ENCODE measurements at places on chromosomes 13 and 19.
A peak's percentile ranks its signal among the peaks of the same experiment; 100 is the strongest.

DNA sequence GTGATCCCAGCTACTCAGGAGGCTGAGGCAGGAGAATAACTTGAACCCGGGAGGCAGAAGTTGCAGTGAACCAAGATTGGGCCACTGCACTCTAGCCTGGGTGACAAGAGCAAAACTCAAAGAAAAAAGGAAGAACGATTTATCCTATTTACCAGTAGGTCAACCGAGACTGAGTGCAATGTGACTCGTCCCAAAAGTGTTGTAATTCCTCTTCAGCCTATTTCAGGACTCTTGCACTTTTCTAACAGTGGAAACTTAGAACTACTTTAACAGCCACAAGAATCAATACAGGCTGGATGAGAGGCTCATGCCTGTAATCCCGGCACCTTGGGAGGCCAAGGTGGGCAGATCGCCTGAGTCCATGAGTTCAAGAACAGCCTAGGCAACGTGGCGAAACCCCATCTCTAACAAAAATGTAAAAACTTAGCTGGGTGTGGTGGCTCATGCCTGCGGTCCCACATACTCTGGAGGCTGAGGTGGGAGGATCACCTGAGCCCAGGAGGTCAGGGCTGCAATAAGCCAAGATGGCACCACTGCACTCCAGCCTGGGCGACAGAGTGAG, 4.3 kb upstream of the NR1H2 start:
- DNase-seq = no peak

DNA sequence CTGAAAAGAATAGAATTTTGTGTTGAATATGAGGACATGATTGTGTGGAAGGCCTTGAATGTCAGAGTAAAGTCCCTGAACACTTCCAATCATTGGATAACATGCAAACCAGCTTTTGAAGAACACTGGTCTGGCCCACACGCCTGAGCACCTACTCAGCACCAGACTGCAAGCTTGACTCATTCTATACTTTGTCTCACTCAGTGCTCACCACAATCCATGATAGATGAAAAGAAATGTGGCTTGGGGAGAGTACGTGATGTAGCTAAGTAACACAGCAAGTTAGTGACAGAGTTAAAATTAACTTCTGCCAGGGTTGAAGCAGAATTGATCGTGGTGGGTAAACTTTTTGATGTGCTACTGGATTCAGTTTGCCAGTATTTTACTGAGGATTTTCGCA, 12.0 kb downstream of the DLEU7 start:
- peak; percentile 2 for DNase-seq

DNA sequence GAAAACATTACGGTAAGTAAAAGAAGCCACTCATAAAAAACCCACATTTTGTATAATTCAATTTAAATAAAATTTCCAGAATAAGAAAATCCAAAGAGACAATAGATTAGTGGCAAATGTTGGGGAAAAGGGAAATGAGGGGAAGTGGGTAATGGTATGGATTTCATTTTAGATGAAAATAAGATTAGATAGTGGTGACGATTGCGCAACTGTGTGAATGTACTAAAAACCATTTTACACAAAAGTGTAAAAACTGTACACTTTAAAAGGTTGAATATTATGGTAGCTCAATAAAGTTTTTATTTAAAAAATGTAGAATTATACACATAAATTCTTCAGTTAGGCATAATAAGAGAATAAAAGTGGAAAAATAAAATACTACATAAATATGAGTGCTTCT, 3.7 kb downstream of the MBD3L1 start:
- no peak for DNase-seq

DNA sequence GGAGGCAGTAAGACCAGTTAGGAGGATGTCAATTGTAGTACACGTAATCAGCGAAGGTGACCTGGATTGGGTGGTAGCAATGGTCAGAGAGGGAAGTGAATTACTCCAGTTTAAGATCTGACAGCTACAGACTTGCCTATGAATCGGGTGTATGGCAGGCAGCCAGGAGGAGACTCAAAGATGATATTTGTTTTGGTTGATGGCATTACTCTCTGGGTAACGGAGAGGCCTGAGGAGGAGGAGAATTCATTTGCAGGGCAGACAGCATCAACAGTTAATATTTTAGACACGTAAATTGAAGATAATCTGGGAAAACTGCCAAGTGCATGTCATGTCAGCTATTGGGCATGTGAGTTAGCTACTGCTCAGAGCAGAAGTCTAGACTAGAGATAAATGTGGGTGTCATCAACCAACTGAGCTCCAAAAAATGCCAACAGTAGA, 109.2 kb downstream of the SGCG start:
- DNase-seq = no peak

DNA sequence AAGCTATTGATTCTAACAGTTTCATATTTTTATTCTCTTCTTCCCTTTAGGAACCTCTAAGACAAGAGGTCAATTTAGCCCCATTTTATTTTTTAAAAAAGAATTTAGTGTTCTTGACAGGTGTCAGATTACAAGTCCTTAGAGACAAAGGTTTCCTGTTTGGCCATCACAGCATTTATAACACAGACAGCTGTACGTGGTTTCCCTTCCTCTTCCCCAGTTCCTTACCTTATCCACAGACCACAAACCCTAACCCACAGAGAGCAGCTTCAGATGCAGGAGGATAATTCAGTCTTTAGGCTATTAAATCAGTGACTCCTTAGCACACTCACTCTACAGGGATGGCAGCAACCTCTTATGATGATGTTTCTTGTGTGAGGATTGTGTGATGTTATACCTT, 1210.1 kb downstream of the DIAPH3 start:
- DNase-seq = no peak

GRCh38 chr13:26727633-26728032, 33.0 kb downstream of the GPR12 start:
- DNase-seq = no peak

DNA sequence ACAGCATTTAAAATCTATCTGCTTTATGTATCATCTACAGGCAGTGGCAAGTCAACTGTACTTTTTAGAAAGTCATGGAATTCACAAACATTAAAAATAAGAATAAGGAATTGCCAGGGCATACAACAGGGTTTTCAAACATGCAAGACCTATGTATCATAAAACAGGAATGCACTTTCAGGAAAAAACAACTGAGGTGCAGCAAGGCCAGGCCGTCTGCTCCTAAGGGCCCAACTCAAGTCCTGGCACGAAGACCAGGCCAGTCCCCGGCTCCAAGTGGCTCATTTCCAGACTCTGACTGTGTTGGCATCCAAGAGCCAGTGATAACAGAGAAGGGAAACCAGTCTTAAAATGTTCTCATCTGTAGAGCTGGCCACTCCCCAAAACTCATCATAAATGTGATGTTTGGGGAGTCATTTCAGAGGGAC, 7.1 kb downstream of the RFX2 start:
- no peak for DNase-seq

- DNase-seq = peak; percentile 99
Observed at GRCh38 chr13:51583875-51584730, at the start of gene WDFY2. Gene WDFY2 (plus strand): TSS chr13:51584462. CDS start chr13:51584688, 226 bp downstream.

- no peak for DNase-seq
Observed at GRCh38 chr13:110382229-110382628, 75.1 kb downstream of the COL4A2 start.

- DNase-seq = no peak
Observed at GRCh38 chr19:2320939-2321338, 7.4 kb downstream of the LSM7 start.

DNA sequence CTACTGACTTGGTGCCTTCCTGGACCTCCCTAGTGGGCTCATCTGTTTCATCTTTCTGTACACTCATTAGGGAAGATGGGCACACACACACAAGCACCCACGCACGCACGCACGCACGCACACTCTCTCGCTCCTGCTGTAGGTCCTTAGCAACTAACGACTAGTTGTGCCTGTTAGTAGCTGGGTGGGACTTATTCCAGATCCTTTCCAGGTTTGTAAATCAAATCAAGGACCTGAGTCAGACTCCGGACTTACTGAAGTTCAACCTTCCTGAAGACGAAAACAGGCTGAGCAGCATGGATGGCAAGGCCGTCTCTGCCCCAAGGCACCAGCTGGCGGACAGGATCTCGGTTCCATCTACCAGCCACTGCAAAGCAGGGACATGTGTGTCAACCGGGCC, 76.2 kb downstream of the SLC15A1 start:
- no peak for DNase-seq

DNA sequence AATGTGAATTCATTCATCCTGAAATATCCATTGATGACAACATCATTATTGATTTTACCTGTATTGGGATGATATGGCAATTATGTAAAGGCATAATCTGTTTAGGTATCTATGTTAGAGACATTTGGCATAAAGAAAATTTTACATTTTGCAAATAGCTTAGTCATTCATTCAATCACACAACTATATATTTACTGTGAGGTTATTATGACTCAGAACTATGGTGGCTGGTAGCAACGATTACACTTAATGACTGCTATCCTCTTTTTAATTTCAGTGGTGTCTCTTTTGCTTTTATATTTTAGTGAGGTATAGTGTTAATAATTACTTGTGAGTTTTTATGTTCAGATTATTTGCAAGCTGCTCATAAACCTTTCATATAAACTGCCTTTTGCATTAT, 955.9 kb downstream of the SLITRK6 start:
- no peak for DNase-seq

DNA sequence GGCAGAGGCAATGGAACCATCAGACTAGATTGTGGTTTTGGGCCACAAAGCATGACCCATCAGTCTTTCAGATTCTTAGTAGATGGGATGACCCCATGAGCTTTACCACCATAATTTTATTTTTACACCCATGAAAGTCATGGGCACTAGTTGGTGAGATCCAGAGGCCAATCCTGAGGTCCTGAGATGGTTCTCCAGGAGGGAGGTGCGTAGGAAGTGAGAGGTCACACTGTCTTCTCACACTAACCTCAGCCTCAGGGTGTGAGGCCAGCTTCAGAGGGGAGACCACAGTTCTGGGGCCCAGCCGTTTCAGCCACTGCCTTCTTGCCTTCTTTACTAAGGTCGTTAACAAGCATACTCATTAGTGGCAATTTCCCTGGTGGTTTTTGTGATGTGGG, 106.4 kb downstream of the AKAP11 start:
- no peak for DNase-seq

DNA sequence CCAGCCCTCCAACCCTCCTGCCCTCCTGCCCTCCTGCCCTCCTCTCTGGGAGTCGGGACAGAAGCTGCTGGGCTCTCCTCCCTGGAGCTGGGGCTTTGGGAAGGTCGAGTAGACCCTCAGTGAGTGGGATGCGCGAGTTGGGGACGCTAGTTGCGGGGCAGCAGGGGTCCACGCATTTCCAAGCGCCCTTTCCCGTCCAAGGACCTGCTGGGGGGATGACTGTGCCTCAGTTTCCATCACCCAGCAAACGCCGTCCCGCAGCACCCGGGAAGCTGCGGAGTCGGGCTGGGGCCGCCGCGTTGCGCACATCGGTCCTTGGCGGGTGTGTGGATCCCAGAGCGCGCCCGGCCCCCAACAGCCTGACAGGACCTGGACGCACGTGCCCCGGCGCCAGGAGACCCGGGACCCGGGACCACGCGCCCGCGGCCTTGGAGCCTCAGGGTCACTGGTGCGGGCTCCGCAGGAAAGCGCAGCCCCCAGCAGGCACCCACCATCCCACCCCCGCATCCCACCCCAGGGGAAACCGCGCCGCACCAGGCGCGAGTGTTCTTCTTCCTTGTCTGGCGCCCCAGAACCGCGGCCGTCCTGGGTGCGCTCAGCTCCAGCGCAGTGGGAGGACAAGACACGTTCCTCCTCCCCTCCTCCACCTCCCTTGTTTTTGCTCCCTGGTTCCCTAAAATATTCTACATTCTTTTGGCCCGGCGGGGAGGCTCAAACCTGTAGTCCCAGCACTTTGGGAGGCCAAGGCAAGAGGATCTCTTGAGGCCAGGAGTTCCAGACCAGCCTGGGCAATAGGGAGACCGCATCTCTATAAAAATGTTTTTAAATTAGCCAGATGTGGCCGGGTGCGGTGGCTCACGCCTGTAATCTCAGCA, 9.2 kb downstream of the ONECUT3 start:
- no peak for DNase-seq

- DNase-seq = no peak
Observed at GRCh38 chr19:53580871-53581835, 43.2 kb downstream of the ZNF331 start.

DNA sequence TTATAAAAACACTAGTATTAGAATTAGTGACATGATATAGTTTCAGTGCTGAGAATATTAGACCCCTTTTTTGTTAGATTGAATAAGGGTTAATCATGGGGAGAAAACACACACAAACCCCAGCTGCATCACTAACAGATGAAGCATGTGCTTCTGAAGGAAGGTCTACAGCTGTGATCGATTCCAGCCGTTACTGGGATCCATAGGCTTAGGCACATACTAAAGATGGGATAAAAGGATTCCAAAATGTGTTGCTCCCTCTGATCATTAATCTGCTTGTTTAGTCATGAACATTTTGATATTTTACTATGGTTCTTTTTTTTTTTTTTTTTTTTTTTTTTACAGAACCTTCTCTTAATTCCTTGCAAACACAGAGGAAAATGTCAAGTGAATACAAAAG, 1591.3 kb downstream of the EFNB2 start:
- no peak for DNase-seq

- DNase-seq = no peak
Observed at GRCh38 chr19:11458236-11458900, 22.5 kb downstream of the ELAVL3 start.

DNA sequence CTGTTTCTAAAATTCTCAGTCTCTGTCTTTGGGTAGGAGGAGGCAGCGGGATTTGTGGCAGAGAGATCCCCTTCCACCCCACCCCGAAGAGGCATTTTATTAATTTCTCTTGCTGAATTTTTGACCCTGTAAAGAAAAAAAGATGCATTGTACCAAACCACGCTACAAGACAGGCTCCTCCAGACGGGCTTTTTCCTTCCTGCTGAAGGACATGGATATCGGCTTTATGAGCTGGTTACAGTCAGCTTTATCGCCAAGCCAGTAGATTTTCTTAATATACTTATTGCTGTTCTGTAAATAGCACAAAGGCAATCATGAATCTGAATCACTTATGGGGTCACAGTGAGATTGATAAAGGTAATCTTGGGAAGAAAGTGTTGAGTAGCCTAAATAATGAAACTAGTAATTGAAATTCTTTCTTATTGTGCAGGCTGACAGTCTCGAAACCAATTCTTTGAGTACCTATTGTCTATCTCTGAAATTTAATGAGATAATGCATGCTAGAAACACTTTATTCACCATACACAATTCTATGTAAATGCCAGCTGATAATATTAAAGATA, 24.5 kb downstream of the MBNL2 start:
- DNase-seq = no peak

GRCh38 chr13:110813646-110814624, 100.4 kb downstream of the ING1 start:
- no peak for DNase-seq

DNA sequence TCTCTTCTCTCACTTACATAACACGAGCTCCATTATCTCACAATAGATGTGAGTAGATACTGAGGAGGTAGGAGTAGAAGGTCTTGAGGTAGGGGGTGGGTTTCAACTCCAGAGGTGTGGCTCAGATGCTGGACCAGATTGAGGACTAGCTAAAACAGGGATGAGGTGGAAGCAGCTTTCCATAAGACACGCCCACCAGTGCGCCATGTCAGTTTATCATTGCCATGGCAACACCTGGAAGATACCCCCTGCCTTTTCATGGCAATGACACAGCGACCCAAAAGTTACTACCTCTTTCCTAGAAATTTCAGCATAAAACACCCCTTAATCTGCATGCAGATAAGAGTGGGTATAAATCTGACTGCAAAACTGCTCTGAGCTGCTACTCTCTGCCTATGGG, 44.1 kb downstream of the KCTD15 start:
- DNase-seq = no peak

GRCh38 chr13:20873348-20873747, 29.2 kb downstream of the XPO4 start:
- no peak for DNase-seq
